NCI-H187 (cell line): ENCODE measurements at places on chromosomes 12 and 14.

- DNase-seq = no peak
Observed at GRCh38 chr14:23869078-23869719, 84.4 kb upstream of the DHRS4 start.

GRCh38 chr14:69684461-69685217, 73.2 kb downstream of the SUSD6 start:
- DNase-seq = no peak

DNA sequence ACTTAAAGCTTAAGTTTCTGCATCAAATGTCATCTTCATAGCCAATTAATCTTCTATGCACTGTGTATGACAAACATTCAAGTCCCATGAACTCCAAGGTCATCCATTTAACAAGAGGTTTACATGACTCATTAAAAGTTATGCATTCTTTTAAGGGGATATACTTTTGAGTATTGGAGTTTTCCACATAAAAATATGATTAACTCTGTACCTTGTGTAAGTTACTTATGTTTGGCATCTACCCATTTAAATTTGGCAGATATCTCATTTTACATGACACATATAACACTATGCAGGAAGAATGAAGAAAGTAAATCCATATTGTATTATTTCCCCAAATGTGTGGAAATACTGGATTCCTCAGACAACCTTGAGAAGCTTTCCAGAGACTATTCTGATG, 240.2 kb downstream of the PAX9 start:
- DNase-seq = no peak

- DNase-seq = no peak
Observed at GRCh38 chr12:26648584-26648983, 184.4 kb downstream of the ITPR2 start.

DNA sequence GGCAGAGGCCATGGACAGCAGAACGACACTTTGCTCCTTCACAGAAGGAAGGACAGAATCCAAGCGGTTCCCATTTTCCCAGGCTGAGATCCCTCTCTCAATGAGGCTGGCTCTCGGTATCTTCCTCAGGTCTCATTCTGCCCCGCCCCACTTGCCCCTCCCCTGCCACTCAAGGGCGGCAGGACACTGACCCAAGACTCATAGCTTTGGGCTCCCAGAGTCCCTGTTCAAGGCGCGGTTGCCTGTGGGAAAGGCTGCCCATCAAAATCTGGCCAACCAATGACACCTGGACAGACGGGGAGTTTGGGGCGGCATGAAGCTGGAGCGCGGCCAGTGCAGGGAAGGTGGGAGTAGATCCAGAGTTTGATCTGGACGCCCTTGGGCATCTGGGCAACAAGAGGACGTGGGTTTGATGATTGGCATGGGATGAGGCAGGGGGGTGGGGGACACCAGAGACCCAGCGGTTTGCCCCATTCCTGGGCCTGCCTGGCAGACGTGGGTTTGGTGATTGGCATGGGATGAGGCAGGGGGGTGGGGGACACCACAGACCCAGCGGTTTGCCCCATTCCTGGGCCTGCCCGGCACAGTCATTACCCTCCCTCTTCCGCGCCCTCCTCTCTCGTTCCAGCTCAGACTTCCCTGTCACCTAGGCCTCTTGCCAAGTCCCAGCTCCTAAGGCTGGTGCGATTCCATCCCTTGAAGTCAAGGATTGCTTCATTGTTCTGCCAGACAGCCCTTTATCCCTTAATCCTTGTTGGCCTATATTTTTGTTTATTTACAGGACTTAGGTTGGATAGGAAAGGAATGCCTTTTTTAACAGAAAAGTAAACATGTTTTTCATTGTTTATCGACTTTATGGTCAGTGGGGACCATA, 92.1 kb downstream of the NINJ2 start:
- DNase-seq = no peak

GRCh38 chr12:67318786-67319185, 49.6 kb downstream of the CAND1 start:
- no peak for DNase-seq

- DNase-seq = no peak
Observed at GRCh38 chr12:92929983-92930382, 888 bp upstream of the EEA1 start.

GRCh38 chr14:100446572-100446971, 123.4 kb downstream of the SLC25A47 start:
- no peak for DNase-seq

GRCh38 chr12:47891356-47891755, 13.4 kb downstream of the VDR start:
- no peak for DNase-seq

DNA sequence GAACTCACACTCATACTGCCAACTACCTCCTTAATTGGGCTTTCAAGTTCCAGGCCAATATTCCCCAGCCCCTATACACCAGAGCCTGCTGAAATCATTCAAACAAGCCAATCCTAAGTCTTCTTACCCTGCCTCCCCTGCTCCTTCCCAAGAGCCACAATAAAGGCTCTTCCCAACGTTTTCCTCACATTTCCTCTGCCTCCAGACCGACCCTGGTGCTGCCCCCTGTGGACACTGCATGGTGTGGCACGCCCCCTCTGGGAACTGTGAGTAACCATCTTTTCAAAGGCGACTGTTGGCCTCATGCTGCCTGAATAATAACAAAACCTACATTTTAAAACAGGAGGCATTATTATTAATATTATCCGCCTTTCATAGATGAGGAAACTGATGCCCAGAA, 111.6 kb upstream of the NOS1 start:
- no peak for DNase-seq

DNA sequence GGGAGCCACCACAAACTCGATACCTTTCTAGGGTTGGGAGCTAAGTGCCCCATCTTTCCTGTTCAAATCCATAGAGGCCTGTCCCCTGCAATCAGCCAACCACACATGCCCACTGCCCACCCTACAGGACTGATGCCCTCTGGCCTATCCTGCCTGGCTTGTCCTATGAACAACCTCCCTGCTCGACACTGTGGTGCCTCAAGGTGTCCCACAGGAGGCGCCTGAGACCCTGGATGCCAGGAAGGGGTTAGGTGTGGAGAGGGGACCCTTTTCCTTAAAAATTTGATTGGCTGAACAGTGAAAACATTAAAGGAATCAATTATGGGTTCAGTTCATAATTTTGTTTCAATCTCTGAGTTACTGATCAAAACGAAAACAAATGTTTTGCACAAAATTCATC, 97.3 kb upstream of the FZD10 start:
- no peak for DNase-seq

DNA sequence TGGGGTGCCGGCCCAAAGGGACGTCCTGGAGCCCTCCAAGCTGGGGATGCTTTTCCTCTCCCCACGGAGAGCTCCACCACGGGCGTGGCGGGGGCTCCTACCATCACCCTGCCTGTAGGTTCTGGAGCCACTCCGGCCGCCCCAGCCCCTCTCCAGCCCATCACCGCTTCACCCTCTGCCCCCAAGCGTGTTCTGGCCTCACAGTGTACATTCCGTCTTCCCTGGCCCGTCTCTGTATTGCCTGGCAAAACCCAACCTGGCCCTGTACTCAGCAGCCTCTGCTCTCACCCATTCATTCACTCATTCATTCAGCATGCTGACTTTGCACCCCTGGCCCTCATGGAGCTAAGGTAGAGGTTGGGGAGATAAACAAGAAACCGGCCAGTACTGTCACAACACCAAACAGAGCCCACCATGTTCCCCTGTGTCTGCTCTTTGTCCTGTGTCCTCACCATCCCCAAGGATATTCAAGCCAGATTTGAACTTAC, 20.3 kb downstream of the SLC25A29 start:
- no peak for DNase-seq

DNA sequence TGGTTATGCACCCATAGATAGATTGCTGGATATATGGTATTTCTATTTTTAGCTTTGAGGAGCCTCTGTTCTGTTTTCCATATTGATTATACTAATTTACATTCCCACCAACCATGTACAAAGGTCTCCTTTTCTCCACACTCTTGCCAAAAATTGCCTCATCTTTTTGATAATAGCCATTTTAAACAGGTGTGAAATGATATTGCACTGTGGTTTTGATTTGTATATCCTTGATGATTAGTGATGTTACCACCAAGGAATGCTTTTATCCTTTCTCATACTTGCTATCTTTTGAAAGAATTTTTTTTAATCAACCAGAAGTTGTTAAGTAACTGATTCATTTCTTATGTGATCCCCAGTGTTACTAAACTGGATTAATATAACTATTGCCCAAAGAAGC, 60.0 kb downstream of the BBS10 start:
- DNase-seq = no peak

DNA sequence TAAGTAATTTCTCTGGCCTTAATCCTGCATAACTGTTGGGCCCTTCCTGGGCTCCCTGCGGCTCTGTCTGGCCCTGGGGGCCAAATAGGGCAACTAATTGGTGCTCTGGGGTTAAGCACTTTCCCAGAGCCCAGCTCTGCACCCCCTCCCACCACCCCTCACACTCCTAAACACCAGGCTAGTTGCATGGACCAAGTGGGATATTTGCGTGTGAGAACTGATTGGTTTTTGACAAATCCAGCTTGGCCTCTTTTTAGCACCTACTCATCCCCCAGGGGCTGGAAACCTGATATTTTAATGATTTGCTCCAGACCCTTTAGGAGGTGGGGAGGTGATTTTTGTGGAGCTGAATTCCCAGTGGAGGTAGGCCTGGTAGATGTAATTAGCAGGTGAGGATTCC, 91.9 kb downstream of the DICER1 start:
- DNase-seq = no peak

- DNase-seq = no peak
Observed at GRCh38 chr12:97595426-97595831, 132.8 kb downstream of the RMST start.

- DNase-seq = no peak
Observed at GRCh38 chr12:127275416-127275815, 991.6 kb upstream of the TMEM132C start.
